ENCODE measurements at places on chromosomes 12 and 14.

DNA sequence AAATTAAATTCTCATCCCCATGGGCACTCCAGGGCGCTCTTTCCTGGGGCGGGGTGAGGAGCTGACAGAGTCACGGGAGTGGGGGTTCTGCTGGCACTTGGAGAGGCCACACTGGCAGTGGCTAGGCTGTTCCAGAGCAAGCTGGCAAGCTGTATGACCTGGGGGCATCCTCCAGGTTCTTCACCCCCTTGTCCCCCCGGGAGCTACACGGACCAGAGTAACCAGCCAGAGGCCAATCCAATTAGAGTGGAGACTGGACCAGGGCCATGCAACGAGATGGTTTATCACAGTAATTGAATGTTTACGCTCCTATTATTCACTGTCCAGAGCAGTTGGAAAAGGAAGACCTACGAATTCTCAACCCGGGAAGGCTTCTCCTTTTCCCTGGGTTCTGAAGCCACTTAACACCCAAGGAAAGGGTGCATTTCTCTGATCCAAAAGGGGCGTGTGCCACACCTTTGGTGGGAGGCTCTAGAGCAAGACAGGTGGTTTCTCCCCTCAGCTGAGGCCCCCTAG lies 43.8 kb upstream of the PNMA1 start:
- no peak for DNase-seq

GRCh38 chr14:39716987-39717570 lies 284.8 kb upstream of the FBXO33 start:
- DNase-seq, result no peak

DNA sequence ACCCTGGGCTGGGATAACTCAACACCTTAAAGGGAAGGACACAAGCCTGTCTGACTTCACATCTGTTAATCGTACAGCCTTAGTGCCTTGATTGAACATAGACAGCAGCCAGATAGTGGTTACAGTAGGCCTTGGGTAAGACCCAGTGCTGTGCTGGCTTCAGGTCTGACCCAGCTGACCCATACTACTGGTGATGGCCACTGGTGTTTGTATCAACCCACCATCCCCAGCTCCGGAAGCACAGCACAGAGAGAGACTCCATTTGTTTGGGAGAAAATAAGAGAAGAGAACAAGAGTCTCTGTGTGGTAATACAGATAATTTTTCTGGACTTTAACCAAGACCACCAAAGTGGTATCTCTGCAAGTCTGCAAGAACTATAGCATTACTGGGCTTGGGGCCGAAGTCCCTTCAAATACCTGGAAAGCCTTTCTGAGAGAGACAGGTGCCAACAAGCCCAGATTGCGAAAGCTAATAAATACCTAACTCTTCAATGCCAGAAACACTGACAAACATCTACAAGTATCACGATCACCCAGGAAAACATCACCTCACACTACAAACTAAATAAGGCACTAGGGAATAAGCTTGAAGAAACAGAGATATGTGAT lies 330.1 kb upstream of the GARIN2 start:
- no peak for DNase-seq

DNA sequence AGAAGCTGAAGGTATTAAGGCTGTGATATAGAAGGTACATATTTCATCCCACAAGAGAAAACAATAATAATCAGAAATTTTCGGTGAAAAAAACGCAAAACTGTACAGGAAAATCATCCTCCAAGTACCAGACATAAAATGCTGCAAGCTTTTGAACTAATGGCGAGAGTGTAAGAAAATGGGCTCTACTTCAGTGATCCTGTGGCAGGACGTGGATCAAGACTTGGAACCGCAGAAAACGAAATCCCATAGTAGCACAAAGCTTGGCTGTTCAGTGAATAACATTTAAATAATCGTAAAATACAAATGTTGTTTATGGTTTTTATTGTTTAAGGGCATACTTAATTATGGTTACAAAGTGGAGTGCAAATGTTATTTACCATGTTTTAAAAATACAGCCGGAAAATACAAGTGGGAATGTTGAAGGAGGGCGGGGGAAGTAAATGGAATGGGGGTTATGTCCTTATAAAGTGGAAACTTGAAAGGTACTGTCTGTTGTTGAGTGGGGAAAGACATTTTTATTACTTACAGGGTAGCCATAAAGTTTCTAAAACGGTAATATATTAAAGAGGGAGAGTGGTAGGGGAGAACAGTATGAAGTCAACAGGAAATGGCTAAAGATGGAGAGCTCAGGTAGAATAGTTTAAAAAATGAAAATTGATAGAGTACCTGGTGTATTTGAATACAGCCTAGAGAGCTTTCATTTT lies 1.1 kb downstream of the SMIM10L1 start:
- DNase-seq, result no peak

- no peak for DNase-seq
Observed at GRCh38 chr12:122043476-122043875, 21.8 kb downstream of the BCL7A start.

DNA sequence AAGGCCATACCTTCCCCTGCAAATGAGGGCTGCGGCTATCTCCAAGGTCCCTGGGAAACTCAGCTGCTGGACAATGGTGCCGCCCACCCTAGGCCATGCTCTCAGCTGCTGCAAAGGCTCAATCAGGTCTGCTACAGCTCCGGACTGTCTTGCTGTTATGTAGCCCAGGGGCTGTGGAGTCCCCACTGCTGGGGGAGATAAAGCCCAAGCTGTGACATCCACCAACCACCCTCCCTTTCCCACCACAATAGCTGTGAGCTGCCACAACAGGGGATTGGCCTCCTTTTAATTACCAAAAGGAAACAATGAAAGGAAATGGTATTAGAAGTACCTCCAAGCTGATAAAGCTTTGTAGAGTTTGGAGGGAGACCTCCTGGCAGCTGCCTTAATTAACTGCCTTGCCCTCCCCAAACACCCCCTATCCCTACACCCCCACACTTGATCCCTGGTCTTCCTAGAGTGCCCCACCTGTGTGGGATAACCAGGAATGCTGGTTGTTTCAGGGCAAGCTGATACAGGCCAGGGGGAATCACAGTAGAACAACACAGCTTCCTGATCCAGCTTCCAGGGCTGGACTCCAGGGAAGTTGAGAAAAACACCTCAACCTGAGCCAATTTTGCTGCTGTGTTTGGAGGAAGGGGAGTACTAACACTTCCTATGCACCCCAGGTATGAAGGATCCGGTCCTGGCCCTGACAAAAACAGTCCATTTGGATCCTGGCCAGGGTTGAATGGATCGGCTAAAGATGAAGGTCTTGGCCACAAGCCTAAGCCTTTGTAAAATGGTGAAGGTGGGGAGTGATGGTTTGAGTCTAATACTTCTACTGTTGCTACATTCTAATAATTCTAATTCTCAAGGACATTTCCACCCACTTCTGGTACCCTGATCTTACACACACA lies at the start of gene VWF:
TSS of gene VWF (minus strand) at position 260 of the 899 bp plus-strand sequence. CDS start 1,474 bp downstream, outside the sequence.
- DNase-seq, result no peak

GRCh38 chr12:70459786-70460185 lies 93.7 kb downstream of the KCNMB4 start:
- no peak for DNase-seq

DNA sequence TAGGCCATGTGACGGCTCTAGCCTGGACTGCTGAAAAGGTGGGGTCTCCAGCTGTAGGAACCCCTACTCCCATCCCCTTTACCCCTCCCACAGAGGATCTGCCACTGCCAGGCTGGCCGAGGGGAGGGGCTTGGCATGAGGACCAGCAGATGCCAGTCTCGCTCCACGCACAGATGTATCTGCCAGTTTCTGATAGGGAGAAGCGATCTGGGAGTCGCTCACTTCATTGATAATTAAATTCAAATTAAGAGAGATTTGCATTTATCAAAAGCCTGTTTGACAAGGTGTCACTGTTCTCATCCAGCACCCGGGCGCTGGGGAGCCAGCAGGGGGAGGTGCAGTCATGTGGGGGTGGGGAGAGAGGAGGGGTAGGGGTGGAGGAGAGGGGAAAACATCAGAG lies 217.6 kb upstream of the MYL2 start:
- no peak for DNase-seq

- DNase-seq, result peak; percentile 45
Observed at GRCh38 chr12:124764451-124764850, 99.2 kb downstream of the SCARB1 start.

DNA sequence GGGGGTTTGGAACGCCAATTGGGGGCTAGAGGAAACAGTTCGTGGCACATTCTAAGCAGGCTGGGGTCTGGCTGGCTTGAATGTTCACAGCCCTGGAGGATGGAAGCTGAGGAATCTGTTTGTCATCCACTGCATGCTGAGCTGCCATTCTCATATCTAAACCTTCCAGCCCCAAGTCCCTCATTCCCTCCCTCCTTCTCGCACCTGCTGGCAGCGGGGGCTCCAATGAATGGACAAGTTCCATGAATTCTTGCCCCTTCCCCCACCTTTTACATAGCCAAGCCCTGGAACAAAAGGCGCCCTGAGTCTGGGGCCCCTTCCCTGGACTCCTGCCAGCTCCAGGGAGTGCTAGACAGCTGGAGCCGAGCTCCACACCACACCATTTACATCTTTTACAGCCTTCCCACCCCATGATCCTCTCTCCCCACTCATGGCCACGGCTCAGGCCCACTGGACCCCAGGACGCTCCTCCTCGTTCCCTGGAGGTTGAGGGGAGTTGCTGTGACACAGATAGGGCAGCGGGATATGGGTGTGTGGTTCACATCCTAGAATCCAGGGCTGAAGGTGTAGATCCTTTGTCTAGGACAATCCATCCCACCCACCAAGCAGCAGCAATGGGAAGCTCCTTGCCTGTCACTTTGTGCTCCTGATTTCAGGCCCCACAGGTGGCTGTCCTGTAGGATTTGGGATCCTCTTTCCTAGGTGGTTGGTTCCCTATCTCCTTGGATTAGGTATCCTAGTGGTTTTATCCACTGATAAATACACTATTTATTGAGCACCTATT lies 21.7 kb upstream of the VRTN start:
- no peak for DNase-seq

DNA sequence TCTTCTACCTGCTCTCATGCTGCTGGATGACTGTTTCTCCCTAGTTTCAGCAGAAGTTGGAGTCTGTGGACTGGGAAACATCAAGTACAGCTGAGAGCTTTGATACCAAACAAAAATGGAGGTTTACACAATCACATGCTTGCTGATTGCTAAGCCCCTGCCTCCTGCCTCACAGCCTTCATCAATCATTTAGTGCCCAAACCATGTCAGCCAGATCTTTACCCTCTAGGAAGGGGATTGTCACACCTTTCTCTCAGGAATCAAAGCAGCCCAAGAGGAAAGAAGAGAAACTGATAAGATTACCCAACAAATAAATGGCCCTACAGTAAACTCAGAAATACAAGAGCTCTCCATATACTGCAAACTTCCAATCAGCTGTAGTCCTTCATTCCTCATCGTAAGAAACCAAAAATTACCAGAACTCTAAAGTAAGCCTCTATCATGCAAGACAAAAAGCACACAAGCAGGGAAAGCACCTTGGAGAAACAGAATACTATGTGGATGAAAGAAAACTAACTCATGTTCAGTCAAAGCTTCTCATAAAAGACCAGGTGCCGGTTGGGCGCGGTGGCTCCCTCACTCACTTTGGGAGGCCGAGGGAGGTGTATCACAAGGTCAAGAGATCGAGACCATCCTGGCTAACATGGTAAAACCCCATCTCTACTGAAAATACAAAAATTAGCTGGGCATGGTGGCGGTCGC lies 63.6 kb upstream of the RESF1 start:
- DNase-seq, result no peak

DNA sequence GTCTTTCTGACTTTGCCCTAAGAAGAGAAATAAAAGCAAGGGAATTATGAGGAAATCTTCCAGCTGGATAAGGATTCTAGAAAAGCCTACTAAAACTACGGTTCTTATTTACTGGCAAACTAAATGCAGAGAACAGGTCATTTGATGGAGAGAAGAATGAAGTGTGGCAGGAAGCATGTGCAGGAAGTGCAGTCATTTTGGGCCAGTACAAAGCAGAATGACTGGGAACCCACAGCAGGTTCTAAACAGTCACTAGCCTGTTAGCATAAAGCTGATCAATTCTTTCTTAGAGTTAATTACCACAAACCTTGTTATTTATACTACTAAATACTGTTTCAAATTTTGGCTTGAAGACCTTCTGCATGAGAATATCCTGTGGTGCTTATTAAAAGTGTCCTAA lies 36.7 kb downstream of the CFAP54 start:
- no peak for DNase-seq

- no peak for DNase-seq
Observed at GRCh38 chr14:59828276-59828675, 42.3 kb downstream of the RTN1 start.

DNA sequence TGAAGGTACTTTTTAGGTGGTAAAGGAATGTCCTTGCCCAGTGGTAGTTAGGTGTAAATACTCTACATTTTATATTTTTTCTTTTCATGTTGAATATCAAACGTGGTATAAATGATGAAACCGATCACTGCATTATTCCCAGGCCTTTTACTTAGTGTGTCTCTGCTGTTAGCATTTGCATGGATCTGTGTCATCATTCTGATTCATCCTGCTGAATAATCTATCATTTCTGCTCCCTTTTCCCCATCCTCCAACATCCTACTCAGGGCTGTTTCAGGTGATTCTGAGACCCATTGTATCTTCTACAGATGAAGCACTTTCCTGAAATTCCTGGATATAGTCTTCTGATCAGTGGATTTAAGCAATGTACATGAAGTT lies 61.0 kb upstream of the PTHLH start:
- DNase-seq, result no peak

- no peak for DNase-seq
Observed at GRCh38 chr12:21300632-21301031, 34.1 kb downstream of the SLCO1A2 start.

GRCh38 chr12:129762436-129762835 lies 141.4 kb downstream of the TMEM132D start:
- DNase-seq, result no peak

DNA sequence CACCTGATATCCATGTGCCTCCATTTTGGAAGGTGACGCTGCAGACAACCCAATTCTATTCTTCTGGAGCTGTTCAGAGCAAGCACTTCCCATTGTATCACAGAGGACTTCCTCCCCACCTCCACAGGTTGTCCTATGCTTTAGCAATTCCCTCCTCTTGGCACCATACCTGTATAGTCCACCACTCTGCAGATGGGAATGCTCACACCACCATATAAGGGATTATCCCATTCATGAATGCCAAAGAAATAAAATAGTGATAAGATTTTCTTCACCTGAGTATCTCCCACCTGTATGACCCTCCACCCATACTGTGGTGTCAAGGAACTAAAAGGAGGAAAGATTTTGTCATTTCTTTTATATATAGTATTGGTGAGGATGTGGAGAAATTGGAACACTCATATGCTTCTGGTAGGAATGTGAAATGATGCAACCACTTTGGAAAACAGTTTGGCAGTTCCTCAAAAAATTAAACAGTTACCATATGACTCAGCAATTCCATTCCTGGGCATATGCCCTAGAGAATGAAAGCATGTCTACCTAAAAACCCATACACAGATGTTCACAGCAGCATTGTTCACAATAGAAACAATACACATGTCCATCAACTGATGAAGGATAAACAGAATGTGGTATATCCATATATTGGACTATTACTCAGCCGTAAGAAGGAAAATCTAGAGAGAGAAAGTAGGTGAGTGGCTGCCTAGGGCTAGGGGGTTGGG lies 75.2 kb downstream of the FIGNL2 start:
- no peak for DNase-seq

All from COLO829 (cell line).